ENCODE measurements at places on chromosomes 7 and 10.
A peak's percentile ranks its signal among the peaks of the same experiment; 100 is the strongest.

- H3K27ac ChIP-seq = no peak overlapping the region
- H3K4me3 ChIP-seq = no peak overlapping the region
- no peaks in the 10 kb centered on the region for H3K27me3 ChIP-seq
- no peaks in the 10 kb centered on the region for H3K36me3 ChIP-seq
Measured at GRCh38 chr7:30709549-30709948, 27.3 kb upstream of the CRHR2 start.

- H3K4me1 ChIP-seq = peaks cover 16% of the 10 kb centered on the region
- no peak for DNase-seq
- no peaks in the 10 kb centered on the region for H3K36me3 ChIP-seq
- no peaks in the 10 kb centered on the region for H3K27me3 ChIP-seq
- peak overlapping the region; percentile 94 for H3K27ac ChIP-seq
Measured at GRCh38 chr10:15096661-15097010, 519 bp upstream of the RPP38 start.

DNA sequence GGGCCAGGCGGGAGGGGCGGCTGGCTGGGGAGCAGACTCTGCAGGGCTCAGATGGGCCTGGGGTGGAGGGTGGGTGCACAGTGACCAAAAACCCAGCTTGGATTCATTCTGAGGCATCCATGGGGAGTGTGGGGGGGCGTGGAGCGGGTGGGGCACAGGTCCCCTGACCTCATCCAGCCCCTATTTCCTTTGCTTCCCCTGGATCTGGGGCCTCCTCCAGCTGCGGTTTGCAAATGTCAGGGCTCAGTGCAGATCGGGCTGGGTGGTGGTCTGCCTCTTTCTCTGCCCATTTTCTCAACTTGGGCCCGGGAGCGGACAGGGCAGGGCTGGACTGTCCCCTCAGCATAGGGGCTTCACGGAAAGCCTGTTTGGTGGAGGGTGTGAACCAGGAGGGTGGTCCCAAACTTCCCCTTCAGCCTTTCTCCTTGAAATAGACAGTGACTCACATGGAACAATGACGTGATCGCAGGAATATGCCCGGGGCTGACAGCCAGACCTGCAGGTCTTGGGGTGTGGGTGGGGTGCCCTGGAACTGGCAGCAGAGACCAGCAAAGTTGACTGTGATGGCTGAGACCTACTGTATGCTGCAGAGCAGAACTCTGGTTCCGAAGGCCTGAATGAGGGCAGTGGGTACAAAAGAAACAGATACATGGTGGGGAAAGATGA, 72.9 kb upstream of the PODXL start:
- no peaks in the 10 kb centered on the region for H3K27me3 ChIP-seq
- H3K4me1 ChIP-seq = no peaks in the 10 kb centered on the region
- no peaks in the 10 kb centered on the region for H3K36me3 ChIP-seq
- H3K4me3 ChIP-seq = no peak overlapping the region

DNA sequence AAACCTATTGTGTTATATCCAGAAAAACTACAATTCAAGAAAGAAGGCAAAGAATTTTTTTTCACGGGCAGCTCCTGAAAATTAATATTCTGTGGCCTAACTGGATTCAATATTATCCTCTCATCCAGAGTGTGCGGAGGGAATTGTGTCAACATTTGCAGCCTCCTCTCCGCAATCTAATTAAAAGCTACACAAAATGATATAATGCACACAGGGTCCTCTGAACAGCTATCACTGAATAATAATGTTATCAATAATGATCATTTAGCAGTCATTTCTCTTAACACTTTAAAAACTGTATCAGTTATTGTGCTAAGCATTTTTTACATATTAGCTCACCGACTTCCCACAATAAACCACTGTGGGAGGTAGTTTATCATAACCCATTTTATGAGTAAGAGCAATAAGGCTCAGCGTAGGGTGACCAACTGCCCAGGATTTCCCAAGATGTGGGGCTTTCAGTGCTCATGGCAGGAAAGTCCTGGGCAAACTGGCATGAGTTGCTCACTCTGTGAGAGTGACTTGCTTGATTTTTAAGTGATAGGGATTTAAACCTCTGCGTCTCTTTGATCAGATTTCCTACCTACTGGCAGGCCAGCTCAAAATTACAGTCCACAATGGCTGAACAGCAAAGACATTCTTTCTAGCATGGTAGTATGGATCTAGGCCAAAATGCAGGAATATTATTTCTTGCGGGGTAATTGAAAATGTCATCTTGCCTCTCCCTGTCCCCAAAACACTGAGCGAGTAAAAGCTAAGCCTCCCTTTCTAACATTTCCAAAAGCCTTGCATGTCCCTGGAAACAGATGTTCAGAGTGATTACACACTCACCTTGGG, 65.7 kb downstream of the AOAH start:
- H3K36me3 ChIP-seq = no peaks in the 10 kb centered on the region
- no peaks in the 10 kb centered on the region for H3K27me3 ChIP-seq
- H3K27ac ChIP-seq = no peak overlapping the region
- DNase-seq = no peak
- H3K4me1 ChIP-seq = peaks cover 11% of the 10 kb centered on the region

- no peak overlapping the region for H3K27ac ChIP-seq
- no peaks in the 10 kb centered on the region for H3K36me3 ChIP-seq
- H3K4me3 ChIP-seq = no peak overlapping the region
- H3K27me3 ChIP-seq = no peaks in the 10 kb centered on the region
Measured at GRCh38 chr7:28509251-28510025, 97.1 kb downstream of the CREB5 start.

DNA sequence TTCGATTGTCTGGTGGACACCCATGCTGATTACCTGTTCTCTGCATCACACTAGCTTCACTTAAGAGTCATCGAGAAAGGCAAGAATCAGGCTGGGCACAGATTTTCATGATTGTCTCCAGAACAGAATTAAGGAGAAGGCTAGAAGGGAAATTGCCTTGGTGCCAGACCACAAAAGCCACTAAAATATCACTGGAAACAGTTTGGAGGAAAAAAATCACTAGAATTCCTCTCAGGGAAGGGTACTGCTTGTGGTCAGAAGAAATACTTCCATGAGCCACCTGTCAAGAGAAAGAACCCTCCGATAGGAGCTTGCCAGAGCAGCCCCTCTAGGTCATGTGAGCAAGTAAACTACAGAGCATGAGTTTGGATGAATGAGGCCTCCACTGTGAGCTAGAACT, 269.3 kb upstream of the TEX47 start:
- no peaks in the 10 kb centered on the region for H3K36me3 ChIP-seq
- no peak overlapping the region for H3K27ac ChIP-seq
- DNase-seq = no peak
- no peak overlapping the region for H3K4me3 ChIP-seq

DNA sequence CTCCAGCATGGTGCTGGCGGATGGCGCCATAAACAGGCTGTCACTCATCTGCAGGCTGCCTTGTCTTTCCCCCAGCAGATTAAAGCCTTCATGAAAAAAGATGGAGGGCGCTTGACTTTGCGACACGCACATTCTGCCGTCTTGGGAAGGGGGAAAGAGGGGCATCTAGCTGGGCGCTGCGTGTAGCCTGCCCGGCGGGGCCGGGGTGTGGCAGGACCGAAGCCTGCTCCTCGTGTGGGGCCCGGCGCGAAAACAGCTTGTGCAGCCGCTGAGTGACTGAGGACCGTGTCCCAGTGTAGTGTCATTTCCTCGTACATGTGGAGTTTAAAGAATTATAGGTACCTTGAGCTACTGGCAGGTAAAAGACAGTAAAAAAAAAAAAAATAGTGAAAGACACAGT, 97.9 kb downstream of the MGMT start:
- no peaks in the 10 kb centered on the region for H3K36me3 ChIP-seq
- H3K27ac ChIP-seq = no peak overlapping the region
- H3K4me1 ChIP-seq = no peaks in the 10 kb centered on the region

GRCh38 chr7:31073326-31074119, 21.4 kb downstream of the ADCYAP1R1 start:
- no peak overlapping the region for H3K4me3 ChIP-seq
- H3K36me3 ChIP-seq = no peaks in the 10 kb centered on the region
- DNase-seq = no peak
- H3K27ac ChIP-seq = no peak overlapping the region

GRCh38 chr7:68031180-68031943, 1034.7 kb downstream of the TYW1 start:
- H3K36me3 ChIP-seq = no peaks in the 10 kb centered on the region
- H3K27me3 ChIP-seq = no peaks in the 10 kb centered on the region
- no peak overlapping the region for H3K27ac ChIP-seq

- DNase-seq = no peak
- H3K4me3 ChIP-seq = no peak overlapping the region
- no peaks in the 10 kb centered on the region for H3K36me3 ChIP-seq
- H3K27me3 ChIP-seq = no peaks in the 10 kb centered on the region
Measured at GRCh38 chr7:123271231-123271630, 71.5 kb upstream of the SLC13A1 start.

GRCh38 chr10:60003651-60004523, 97.5 kb upstream of the CCDC6 start:
- no peak for DNase-seq
- no peaks in the 10 kb centered on the region for H3K27me3 ChIP-seq
- no peaks in the 10 kb centered on the region for H3K36me3 ChIP-seq
- no peak overlapping the region for H3K4me3 ChIP-seq

- peaks cover 46% of the 10 kb centered on the region for H3K4me1 ChIP-seq
- no peaks in the 10 kb centered on the region for H3K36me3 ChIP-seq
- no peaks in the 10 kb centered on the region for H3K27me3 ChIP-seq
- H3K27ac ChIP-seq = no peak overlapping the region
Measured at GRCh38 chr7:24911213-24911603, 68.8 kb downstream of the OSBPL3 start.

- H3K27ac ChIP-seq = no peak overlapping the region
- H3K27me3 ChIP-seq = no peaks in the 10 kb centered on the region
- H3K36me3 ChIP-seq = no peaks in the 10 kb centered on the region
- H3K4me1 ChIP-seq = peaks cover 42% of the 10 kb centered on the region
- no peak for DNase-seq
Measured at GRCh38 chr10:5553400-5554170, 28.8 kb downstream of the CALML3 start.

DNA sequence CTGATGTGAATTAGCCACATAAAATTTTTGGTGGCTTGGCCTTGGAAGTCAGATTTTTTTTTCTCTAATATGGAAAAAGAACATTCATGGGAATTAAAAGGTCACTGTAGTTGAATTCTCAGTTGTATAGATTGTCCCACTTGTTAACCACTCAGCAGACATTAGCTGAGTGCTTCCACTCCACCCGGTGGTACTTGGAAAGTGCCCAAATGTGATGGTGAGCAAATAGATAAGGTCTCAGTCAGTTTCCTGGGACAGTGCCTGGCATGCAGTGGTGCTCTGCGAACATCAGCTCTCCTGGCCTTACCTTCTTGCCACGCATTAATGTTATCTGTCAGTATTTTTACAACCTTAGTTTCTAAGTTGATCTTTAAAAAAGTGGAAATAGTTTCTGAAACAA, 1.4 kb downstream of the ATP5F1C start:
- H3K4me1 ChIP-seq = peaks cover 35% of the 10 kb centered on the region
- H3K36me3 ChIP-seq = no peaks in the 10 kb centered on the region
- no peak for DNase-seq
- no peaks in the 10 kb centered on the region for H3K27me3 ChIP-seq
- peak overlapping the region; percentile 84 for H3K27ac ChIP-seq

DNA sequence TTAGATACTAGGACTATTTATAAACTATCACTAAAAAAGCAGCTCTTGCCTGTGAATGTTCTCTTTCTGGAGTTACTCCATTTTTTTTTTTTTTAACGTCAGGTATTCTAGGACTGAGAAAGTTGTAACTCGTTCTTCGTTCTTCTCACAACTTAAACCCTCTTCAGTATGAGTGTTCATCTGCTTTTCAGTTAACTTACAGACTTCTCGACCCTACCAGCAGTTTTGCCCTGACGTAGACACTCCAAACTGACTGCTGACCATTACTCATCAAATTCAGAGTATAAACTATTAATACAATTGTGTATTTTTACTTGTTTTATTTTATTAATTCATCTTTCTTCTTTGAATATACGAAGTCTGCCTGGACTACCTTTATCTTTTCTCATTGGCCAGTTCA, 353.1 kb downstream of the GPR37 start:
- DNase-seq = no peak
- no peaks in the 10 kb centered on the region for H3K36me3 ChIP-seq
- no peak overlapping the region for H3K4me3 ChIP-seq

GRCh38 chr10:84822931-84823630, 494.7 kb downstream of the CCSER2 start:
- H3K4me1 ChIP-seq = no peaks in the 10 kb centered on the region
- no peaks in the 10 kb centered on the region for H3K36me3 ChIP-seq
- peaks cover 3% of the 10 kb centered on the region for H3K27me3 ChIP-seq

DNA sequence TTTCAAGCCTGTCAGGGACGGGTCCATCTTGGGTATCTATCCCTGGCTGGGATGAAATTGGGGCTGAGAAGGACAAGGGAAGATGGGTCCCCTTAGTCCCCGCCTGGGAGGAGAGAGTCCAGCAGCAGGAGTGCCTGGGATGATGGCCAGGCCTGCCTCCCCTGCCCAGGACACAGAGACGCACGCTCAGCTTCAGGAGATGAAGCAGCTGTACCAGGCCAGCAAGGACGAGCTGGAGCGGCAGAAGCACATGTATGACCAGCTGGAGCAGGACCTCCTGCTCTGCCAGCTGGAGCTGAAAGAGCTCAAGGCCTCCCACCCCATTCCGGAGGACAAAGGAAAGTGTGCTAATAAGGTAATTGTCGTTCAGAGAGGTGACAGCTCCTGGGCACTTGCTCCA, 15.4 kb downstream of the CCDC136 start:
- H3K4me1 ChIP-seq = no peaks in the 10 kb centered on the region
- H3K27me3 ChIP-seq = no peaks in the 10 kb centered on the region
- H3K36me3 ChIP-seq = peaks cover 22% of the 10 kb centered on the region
- H3K4me3 ChIP-seq = no peak overlapping the region

DNA sequence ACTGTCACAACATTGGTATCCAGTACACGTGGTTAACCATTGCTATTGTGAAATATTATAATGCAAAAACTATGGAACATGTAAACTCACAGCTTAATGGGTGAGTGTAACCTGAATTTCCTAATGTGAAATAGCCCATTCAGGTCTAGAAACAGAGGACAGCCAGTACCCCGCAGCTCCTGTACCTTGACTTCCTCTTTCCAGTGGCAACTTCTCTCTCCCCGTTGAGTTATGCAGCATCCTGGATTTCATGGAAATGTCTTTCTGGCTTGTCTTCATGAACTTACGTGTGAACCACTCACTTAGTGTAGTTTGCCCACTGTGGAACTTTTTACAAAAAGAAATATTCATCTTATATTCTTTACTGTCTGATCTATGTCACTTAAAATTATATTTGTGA, 384.4 kb downstream of the DPP6 start:
- no peaks in the 10 kb centered on the region for H3K36me3 ChIP-seq
- H3K4me3 ChIP-seq = no peak overlapping the region
- H3K27me3 ChIP-seq = no peaks in the 10 kb centered on the region
- no peak for DNase-seq
- H3K27ac ChIP-seq = no peak overlapping the region
- no peaks in the 10 kb centered on the region for H3K4me1 ChIP-seq

GRCh38 chr10:1729751-1730150, 7.6 kb downstream of the ADARB2 start:
- H3K27ac ChIP-seq = no peak overlapping the region
- H3K27me3 ChIP-seq = no peaks in the 10 kb centered on the region

DNA sequence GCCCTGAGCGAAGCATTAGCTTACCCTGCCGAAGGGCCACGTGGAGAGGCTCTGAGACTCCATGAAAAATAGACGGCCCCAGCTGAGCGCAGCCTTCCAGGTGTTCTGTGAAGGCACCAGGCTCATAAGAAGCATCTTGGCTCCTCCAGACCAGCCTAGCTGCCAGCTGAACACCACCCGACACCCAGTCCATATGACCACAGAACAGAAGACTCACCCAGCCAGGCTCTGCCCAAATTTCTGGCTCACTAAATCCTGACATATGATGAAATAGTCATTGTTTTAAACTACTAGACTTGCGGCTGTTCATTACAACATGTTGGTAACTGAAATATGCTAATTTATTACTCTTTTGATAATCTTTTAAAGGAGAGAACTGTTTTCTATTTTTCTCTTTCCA, 99.5 kb upstream of the ABI1 start:
- H3K27me3 ChIP-seq = no peaks in the 10 kb centered on the region
- DNase-seq = no peak
- no peak overlapping the region for H3K27ac ChIP-seq
- H3K4me3 ChIP-seq = no peak overlapping the region
